HAP-1 (cell line): ENCODE measurements at places on chromosomes 2 and 18.

GRCh38 chr2:216327447-216327935 lies 44.8 kb downstream of the MARCHF4 start:
- no peak for DNase-seq

DNA sequence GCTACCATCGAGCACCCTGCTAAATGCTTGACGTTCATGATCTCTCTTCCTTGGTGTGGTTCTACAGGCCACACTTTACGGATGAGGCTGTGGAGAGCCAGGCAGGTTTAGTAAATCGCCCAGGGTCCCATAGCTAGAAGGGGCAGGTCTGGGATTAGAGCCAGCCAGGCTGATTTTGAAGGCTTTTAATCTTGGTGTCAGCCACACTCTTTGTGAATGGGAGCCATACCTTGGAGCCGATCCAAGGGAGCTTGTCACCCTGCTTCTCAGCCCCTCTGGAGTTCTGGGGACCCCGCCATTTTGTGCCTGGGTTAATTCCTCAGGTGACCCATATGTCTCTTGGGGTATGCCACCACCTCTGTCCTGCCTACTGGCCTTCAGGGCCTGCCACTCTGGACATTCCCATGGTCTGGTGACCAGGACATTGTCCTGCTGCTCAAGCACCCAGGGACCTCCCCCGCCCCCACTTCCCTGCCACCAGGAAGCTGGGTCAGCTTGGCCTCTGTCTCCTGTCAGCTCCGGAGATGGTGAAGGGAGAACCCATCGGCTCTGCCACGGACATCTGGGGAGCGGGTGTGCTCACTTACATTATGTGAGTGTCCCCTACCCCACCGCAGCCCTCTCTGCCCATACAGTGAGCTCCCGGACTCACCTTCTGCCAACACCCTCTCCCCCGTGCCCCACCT lies 7.3 kb upstream of the GMPPA start:
- DNase-seq: no peak

GRCh38 chr2:232999354-232999753 lies 13.7 kb downstream of the NGEF start:
- DNase-seq: no peak

DNA sequence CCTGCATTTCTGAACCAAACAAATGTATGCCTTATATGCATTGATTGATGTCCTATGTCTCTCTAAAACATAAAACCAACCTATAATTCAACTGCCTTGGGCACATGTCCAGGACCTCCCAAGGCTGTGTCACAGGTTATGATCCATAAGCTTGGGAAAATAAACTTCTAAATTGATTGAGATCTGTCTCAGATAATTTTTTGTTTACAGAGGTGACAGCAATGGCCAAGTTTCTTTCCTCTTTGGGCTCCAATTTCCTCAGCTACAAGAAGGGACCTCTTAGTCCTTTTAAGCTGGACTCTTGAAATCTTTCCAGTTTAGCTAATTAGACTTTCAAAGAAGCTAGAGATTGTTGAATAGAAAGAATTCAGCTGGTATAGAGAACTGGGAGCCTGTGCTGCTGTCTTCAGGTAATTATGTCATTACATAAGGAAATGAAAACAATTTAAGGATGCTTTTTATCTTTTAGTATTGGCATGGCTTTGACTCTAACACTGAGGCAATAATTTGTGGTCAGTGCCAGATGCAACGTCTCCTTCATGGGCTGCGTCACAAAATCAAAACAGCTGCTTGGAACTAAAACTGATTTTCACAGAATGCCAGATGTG lies 412.1 kb upstream of the TRIB2 start:
- no peak for DNase-seq

DNA sequence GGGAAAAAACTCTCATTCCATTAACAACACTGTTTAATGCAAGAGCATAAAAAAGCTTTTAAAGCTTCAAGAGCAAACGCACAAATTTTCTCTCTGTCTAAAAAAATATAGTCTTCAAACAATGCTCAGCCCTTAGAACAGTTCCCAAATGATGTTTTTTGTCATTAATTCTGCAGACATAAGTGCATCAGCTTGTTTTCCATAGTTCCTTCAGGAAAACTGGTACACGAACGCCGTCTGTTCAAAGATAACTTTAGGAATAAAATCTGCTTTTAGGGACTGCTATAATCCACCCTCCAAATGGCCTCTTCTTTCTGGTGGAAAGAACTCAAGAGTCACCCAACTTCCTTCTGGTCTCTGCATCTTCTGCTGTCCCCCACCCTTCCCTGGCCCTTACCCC lies 98.2 kb upstream of the SLC66A3 start:
- no peak for DNase-seq

DNA sequence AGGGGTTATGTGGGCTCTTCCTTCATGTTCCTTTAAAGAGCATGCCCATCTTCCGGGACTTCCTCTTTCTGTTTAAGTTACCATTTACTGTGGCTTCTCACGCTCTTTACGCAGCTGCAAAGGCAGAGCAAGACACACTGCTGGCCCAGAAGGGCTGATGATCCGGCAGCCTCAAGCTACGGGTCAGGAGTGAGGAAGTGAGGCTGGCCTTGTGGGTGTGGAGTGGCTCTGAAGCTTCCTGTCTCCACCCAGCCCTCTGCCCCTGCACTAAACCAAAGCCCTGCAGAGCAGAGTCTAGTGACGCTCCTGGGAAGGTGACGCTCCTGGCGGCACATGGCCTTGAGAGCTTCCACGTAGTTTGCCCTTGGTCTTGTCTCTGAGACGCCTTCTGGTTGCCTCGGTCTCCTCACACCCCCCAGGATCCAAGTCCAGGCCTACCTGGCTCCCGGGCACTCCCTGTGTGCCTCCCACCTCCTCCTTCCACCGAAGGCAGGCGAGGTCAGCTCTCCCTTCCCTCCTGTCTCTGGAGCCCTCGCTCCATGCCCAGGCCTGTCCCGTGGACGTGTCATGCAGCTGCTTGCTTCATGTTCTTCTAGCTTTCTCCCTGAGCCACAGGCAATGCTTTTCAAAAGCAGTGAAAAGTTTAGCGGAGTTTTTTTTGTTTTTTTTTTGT lies 50.3 kb downstream of the ARL4C start:
- DNase-seq: no peak

DNA sequence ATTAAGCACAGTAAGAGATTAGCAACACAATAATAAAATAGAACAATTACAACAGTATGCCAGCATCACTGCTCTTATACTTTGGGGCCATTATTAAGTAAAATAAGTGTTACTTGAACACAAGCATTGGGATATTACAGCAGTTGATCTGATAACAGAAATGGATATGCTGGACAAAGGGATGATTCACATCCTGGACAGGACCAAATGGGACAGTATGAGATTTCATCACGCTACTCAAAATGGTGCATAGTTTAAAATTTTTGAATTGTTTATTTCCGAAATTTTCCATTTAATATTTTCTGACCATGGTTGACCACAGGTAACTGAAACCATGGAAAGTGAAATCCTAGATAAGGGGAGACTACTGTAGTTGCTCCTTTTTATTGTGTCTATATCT lies 138.2 kb downstream of the UBR3 start:
- no peak for DNase-seq

DNA sequence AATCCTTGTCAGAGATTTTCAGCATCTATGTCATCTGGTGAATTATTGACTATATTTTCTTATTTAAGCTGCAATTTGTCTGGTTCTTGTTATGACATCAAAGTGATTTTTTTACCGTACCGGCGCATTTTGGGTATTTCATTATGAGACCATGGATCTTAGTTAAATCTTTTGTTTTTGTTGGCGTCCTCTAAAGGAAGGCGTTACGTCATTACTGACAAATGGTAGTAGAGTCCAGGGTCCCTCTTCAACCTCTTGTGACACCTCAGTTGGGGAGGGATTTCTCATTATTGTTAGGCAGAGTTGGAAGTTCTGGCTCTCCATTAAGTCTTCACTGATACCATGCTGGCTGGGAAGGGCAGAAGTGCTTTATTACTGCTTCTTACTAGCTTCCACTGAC lies 175.8 kb upstream of the MMADHC start:
- no peak for DNase-seq

- no peak for DNase-seq
These were observed 50.5 kb downstream of the KCTD1 start for GRCh38 chr18:26497866-26498265.

GRCh38 chr18:76348267-76349066 lies 146.6 kb downstream of the ZNF516 start:
- no peak for DNase-seq

DNA sequence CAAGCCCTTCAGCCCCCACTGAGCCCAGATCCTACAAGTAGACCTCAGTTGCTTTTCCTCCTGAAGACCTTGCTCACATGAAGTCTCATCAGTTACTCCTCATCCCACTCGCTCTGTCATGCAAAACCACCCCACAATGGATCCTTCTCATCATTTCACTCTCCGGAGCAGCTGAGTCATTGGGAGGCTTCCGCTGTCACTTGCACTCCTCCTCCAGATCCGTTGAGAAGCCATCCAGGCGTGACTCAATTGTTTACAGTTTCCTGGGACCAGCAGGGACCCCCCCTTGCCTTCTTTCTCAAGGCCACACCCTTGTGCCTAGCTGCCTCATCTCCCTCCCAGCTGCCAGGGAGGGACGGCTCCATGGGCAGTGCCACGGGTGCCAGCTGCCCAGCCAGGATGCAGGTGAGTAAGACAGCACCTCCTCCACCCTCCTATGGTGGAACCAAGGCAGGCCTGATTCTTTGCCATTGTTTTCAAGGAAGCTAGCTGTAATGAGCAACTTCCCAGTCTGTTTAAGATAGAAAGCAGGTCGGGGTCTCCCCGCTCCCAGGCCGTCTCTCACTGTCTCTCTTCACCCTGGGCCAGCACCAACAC lies 16.3 kb downstream of the GPR55 start:
- no peak for DNase-seq
